ENCODE measurements at places on chromosomes 12 and 14. TPM values are rescaled to one million over a fixed set of nuclear protein-coding genes. Genes with fewer than 3 reads are reported as not detected.

- DNase-seq = no peak
These were observed 36.6 kb upstream of the SPPL3 start for GRCh38 chr12:120940799-120941198.

GRCh38 chr14:92473969-92474535 lies 39.5 kb upstream of the RIN3 start:
- DNase-seq = no peak

DNA sequence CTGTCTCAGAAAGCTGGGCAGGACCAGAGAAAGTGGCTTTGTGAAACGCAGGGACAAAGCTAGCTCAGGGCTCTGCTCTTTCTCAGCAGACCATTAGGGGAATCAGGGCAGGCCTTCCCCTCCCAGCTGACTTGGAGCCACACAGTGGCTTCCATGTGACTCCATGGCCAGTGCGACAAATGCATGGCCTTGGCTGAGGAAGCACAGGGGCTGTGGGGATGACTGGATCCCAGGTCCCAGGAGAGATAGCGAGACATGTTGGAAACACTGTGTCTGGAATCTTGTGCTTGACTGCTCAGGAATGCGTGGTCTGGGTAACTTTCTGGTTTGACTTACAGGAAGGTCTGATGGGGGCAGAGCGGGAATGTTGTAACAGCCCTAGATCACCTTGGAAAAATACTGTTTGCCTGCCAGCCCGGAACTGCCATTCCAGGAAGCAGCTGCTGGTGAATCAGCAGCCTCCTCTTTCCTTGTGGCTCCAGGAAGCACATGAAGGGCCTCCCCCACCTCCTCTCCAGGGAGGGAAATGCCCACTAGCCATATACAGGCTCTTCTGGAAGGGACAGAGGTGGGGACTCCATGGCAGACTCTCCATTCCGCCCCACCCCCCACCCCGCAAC lies 133.5 kb upstream of the HIF1A start:
- DNase-seq = peak; percentile 83

DNA sequence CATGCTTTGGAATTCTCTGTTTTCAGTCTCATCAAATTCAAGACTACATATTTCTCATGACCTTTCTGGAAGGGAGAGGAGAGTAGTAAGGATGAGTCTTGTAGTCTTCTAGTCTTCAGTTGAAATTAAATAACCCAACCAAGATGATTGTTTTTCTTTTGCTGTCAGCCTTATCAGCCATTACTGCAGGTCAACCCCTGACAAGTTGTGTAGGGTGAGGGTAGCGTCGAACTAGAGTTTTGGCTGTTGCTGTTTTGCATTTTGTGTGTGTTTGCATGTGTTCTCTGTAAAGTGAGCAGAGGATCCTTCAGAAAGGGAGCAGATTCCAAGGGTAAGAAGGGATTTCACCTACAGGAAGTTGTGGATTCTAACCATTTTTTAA lies 28.4 kb downstream of the DIP2B start:
- DNase-seq = no peak

GRCh38 chr12:1970331-1970900 lies 33.8 kb downstream of the DCP1B start:
- no peak for DNase-seq

GRCh38 chr14:43132441-43132840 lies 1374.6 kb downstream of the FSCB start:
- no peak for DNase-seq

DNA sequence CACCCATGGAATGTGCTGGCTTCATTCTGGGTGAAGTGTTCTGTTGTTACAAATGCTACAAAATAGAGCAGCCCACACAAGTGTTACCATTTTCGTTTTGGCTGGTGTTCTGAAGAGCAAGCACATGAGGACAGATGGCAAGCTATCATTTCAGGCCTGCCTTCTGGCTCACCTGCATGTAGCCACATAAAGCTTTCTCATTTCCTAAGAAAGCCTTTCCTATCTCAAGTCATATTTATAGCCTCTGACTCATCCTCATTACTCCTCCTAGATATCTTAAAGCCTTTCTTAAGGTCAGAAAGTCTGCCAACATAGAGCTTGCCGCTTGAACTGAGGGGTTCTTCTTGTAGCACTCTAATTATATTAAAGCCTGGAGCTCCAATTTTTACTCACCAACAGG lies 89.0 kb downstream of the PTPRR start:
- DNase-seq = no peak

- DNase-seq = no peak
These were observed 12.4 kb upstream of the SNAPC1 start for GRCh38 chr14:61749867-61750266.

GRCh38 chr12:20194171-20194570 lies 174.2 kb upstream of the PDE3A start:
- DNase-seq = no peak

DNA sequence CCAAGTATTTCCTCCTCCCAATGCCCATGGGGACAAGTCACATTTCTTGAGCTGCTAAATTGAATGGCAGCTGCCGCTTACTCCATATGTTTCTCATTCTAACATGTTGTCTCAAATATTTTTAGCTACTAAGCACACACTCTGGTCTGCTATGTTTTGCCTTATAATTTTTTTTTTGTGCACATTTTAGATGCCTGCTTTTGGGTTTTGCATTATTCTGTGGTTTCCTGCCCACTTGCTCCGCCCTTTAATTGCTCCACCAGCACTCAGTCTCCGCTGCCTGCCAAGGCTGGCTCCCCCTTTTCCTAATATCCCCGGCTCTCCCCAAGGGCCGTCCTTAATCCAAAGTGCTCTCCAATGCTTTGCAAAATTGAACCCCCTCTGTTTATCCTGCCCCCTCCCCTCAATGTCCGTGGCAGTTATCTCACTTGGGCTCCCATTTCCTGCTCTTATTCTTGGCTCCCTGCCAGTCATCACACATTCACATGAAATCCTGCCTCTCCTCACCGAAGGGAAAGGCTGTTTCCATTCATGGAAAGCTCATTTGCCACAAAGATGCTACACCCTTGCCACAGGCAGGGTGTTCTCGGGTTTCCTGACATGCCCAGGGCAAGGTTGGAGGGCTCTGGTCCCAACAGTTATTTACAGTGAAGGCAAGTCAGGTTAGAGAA lies 79.4 kb downstream of the C12orf75 start:
- no peak for DNase-seq

- DNase-seq = no peak
These were observed 39.5 kb downstream of the GALNT16 start for GRCh38 chr14:69299286-69300035.

- DNase-seq = no peak
These were observed 36.1 kb downstream of the KCTD10 start for GRCh38 chr12:109440851-109441490.

DNA sequence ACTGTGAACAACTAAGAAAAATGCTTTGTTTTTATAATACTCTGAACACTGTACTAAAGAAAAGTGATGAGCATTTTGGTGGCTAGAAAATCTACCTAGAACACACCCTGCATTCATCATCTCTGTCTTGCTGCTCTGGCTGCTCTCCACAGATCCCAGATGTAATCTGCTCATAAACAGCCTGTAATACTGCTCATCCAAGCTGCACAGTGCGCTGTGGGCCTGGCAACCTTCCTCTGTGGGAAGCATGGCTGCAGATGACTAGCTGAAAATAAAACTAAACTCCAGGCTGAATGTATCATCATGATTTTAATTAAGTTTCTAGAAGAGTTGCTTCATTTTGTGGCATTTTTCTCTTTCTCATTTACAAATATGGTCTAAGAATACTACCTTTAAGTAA lies 200.7 kb downstream of the SLC2A13 start:
- DNase-seq = peak; percentile 88

GRCh38 chr14:95551435-95551834 lies 16.6 kb downstream of the GLRX5 start:
- no peak for DNase-seq

KRT79 gene
- total RNA-seq = not detected

RHEBL1 gene
- total RNA-seq = not detected

PAH gene
- total RNA-seq = 0.55 TPM

LARP4 gene
- total RNA-seq = 78.4 TPM

Data from sigmoid colon (tissue), 7 donors.